ENCODE measurements at places on chromosomes 5 and 9.

DNA sequence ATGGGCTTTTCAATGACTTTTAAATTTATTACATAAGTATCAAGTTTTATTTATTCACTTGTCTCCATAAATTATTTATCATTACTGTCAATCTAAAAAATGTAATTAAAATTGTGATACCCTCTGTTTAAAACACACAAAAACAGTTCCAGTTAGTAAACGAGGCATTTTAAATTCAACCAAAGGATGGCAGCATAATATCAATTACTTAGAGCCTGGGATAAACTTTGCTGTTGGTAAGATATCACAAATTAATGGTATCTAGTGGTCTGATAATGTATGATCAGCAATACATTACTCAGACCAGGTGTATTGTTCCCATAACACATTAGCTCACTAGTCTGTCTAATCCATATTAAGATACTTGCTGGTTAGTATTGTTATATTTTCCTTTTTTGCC is 9.6 kb upstream of the IFNE start:
- DNase-seq, result no peak

GRCh38 chr9:131487001-131487400 is 15.7 kb upstream of the POMT1 start:
- no peak for DNase-seq

DNA sequence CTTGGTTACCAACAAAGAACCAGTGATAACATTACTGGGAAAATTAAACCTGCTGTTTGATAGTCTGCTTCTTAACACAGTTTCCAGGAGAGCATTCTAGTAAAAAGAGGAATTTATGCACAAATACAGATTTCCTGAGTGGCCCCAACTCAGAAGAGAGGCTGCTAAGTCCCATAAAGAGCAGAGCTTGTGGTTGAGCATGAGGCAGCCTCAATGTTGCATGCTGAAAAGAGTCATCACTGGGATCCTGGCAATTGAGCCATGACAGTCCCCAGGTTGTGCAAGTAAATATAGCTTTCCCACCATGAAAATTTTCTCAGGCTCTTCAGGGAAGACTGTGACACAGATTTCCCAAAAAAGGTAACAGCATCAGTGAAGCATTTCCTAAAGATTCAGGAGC is 47.5 kb upstream of the ADRB2 start:
- DNase-seq, result no peak

- no peak for DNase-seq
Observed at GRCh38 chr9:94472806-94473360, 82.0 kb upstream of the PCAT7 start.

DNA sequence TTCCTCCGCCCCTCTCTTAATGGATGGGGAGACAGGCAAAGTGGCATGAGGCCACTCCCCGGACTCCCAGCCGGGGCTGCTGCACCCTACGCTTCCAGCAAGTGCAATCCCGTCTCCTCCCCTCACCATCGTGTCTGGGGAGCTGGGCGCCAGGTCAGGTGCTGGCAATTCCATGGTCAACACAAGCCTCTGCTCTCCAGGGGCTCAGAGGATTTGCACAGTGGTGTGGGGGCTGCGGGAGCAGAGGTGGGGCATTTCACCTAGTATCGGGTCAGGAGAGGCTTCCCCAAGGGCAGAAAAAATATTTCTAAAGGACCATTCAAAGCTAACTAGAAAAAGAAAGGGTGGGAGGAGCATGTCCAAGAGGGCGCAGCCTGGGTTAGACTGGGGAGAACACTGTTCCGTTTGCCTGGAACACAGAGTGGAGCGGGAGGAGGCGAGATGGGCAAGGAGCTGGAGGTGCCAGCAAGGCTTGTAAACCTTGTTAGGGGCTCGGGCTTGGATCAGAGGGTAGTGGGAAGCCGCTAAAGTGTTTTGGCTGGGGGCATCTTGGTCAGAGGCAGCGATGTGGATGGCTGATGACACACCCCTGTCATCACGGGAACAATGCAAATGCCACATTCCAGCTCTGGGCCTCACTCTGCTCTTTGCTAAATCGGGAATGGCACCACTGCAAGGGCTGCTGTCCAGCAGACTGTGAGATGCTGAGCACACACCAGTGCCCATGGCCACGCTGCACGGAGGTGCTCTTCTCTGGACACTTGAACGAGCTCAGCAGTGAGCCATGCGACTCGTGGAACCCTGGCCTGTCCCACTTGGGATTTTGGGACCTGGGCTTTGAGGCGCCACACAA is 191.7 kb downstream of the CDK5RAP2 start:
- DNase-seq, result no peak

GRCh38 chr5:55187370-55187769 is 14.4 kb upstream of the CDC20B start:
- DNase-seq, result no peak

- no peak for DNase-seq
Observed at GRCh38 chr5:159017786-159018185, 81.9 kb downstream of the EBF1 start.

GRCh38 chr5:125149110-125149509 is 402.7 kb upstream of the ZNF608 start:
- no peak for DNase-seq

- DNase-seq, result no peak
Observed at GRCh38 chr9:11821306-11821975, 871.7 kb upstream of the TYRP1 start.

GRCh38 chr5:1792842-1793266 is 6.8 kb downstream of the MRPL36 start:
- peak; percentile 61 for DNase-seq

GRCh38 chr9:7172154-7173115 is 414.7 kb downstream of the KDM4C start:
- no peak for DNase-seq

DNA sequence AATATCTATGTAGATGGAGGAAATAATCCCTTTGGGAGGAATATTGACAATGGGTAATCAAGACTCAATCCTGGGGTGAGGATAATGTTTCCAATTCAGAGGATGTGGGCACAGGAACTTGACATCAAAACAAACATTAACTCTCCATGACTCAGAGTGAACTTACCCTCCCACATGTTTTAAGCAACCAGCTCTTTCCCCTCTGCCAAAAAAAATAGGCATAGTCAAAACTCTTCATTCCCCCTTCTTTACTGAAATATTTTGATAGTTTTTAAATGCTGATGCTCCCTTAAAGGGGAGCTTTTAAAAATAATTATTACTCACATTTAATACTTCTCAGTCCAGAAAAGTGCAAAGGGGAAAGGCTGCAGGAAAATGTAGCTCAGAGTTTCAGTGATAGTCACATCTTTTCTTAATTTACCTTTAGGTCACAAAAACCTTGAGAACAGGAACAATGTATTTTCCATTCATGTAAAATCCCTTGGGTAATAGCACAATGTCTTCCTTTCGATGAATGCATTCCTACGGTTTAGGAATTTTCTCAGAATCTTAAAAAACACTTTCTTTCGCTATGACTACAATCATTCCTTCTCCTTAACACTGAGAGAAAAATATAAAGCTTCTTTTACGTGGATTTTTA is 298.4 kb upstream of the GRAMD2B start:
- no peak for DNase-seq

GRCh38 chr5:33891788-33892619 is at the start of gene ADAMTS12:
TSS of gene ADAMTS12 (minus strand) at chr5:33891990. CDS start at chr5:33891856, 134 bp downstream.
- no peak for DNase-seq

GRCh38 chr5:111225926-111226325 is 1.7 kb downstream of the CAMK4 start:
- DNase-seq, result no peak

DNA sequence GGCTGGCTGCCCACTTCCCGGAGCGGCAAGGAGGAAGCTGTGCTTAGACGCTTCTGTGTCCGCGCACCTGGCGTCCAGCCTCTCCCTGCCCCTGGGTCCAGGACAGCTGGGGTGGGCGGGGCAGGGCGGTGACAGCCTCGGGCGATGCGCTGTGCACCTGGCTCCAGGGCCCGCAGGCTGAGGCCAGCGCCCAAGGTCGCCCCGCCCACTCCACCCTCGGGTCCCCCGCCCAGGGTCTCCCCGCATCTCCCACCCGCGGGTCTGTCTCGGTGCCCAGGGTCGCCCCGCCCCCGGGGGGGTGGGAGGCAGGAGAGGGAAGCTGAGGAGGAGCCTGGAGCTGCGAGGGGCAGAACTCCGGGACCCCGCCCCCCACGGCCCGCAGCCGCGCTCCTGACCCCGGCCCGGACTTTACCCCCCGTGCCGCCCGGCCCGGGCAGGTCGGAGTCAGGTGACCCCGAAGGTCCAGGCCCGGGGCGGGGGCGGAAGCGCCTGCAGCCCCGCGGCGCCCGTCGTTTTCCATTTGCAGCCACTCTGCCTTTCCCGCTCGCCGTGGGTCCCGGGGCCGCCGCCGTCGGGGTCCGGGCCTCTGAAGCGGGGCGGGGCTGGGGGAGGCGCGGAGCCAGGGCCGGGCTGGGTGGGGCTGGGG is at the start of gene ENTPD8:
Gene ENTPD8 (minus strand): TSS at position 69 of the 646 bp plus-strand sequence. CDS start 3,072 bp downstream, outside the sequence.
- DNase-seq, result no peak

DNA sequence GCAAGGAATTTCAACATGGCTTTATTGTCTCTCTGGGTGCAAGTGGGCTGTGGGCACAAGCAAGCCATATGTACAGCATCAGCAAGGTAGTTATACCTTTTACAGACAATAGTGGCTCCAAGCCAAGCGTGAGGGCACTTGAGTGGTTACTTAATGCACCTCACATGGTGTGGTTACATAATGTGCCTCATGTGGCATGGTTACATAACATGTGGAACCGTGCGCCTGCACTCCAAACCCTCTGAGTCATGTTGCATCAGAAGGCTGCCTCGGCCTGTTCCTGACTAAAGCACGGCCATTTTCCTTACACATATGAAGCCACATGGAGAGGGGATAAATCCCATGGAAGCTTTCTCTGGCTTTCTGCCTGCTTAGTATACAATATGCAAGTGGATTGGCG is 150.9 kb downstream of the OSTF1 start:
- no peak for DNase-seq

DNA sequence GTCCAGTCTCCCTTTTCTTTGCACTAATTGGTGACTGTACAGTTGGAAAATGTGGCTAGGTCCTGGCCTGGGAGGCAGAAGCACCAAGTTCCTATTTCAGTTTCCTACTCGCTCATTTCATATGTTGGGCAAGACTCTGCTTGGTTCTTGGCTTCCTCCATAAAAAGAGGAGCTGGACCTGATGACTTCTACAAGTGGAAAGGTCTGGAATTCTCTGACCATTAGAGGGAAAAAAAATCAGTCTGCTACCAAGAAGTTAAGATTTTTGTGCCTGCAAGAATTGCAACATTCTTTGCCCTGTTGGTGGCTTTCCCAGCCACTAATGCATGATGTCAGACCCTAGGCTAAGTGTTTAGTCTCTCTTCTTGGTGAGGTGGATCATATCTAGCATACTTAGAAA is 91.5 kb downstream of the WDR41 start:
- DNase-seq, result no peak

GRCh38 chr5:76755779-76756637 is 40.1 kb downstream of the F2R start:
- DNase-seq, result no peak

- DNase-seq, result no peak
Observed at GRCh38 chr9:38634315-38634714, 13.9 kb upstream of the ANKRD18A start.

GRCh38 chr9:20319641-20320337 is 302.5 kb downstream of the MLLT3 start:
- no peak for DNase-seq

GRCh38 chr9:126404459-126404858 is 77.8 kb downstream of the MVB12B start:
- DNase-seq, result no peak

- DNase-seq, result no peak
Observed at GRCh38 chr9:95449016-95449415, 67.8 kb downstream of the PTCH1 start.

GRCh38 chr5:103973669-103974068 is 411.1 kb upstream of the NUDT12 start:
- DNase-seq, result no peak

- DNase-seq, result no peak
Observed at GRCh38 chr9:130701059-130702022, 7.8 kb downstream of the EXOSC2 start.

DNA sequence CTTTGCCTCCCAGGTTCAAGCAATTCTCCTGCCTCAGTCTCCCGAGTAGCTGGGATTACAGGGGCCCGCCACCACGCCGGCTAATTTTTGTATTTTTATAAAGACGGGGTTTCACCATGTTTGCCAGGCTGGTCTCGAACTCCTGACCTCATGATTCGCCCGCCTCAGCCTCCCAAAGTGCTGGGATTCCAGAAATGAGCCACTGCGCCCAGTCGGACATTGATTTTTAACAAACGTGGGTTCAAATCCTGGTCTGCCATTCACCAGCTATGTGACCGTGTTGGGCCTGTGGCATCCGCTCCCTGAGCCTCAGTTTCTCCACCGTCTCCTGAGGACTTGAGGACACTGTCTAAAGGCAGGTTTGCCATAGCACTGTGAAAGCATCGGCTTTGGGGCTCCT is 41.8 kb upstream of the NEK6 start:
- DNase-seq, result no peak
